CD4-positive, alpha-beta T cell treated with Interleukin-4 for 1 hour (primary cell): ENCODE measurements at places on chromosomes 5 and 9.
A peak's percentile ranks its signal among the peaks of the same experiment; 100 is the strongest.

- DNase-seq = no peak
Observed at GRCh38 chr5:107806705-107807104, 136.0 kb upstream of the EFNA5 start.

DNA sequence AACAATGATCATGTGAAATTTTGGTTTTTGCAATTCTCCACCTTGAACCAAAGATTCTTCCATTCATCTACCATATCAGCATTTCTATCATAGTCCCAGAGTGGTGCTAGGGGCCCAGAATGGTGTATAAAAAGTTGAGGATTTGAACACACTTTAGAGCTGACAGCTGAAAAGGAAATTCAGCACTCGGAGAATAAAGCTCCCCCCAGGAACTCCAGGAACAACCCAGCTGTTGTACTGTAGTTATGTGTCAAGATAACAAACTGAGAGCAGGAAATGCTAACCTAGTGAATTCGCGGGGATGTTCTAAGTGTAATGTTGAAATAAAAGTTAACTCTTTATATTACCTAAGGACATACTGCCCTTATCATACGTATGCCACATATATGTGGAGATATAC is 216.7 kb downstream of the NFIB start:
- DNase-seq = no peak

DNA sequence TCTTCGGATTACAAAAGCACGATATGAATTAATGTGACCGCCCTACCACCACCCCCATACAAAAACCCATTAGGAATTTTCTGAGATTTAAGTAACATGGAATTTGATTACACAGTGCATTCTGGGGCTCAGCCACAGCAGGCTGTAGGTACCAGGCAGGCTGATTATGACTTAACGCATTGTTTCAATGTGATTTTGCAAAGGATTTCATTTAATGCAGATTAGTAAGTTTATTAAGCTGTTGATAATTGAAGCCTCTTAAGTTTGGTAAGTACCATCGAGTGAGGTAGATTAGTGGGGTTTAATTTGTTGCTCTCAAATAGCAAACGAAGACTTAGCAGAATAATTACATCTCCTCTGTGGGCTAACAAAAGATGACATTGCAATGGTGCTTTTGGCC is 240.1 kb downstream of the TRPM3 start:
- DNase-seq = no peak

DNA sequence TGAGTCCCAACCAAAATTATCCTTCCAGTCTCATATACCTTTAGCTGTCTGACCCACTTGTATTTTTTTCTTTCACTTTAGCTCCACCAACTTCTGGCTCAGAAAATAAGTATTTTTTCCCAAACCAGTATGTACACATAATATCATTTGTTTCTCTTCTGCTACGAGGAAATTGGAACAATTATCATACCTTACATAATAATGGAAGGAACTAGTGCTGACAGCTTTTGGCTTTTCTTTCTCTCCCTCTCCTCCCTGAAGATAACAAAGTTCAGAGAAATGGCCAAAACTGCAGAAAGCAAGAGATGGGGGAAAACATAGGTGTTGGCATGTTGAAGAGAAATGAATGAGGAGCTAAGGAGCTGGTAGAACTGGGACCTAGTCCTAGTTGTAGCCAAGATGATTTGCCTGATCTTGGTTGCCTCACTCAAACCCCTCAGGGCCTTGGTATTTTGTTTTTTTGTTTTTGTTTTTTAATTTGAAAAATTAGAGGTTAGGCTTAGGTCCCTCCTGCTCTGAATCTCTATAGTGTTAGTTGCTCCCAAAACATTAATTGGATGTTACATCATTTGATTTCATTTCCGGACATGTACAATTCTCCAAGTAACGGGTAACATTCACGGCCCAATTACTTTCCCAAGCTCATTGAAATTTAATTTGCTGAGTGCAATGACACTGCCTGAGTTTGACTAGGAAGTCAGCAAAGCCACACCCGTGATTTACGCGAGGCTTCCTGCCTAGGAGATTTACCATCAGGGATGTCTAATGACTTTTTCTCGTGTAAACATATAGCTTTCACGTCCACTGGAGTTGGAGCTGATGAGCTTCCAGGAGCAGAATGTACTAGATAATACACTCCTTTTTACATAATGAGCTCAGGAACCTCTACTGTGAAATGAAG is 291.6 kb downstream of the TLE1 start:
- no peak for DNase-seq

DNA sequence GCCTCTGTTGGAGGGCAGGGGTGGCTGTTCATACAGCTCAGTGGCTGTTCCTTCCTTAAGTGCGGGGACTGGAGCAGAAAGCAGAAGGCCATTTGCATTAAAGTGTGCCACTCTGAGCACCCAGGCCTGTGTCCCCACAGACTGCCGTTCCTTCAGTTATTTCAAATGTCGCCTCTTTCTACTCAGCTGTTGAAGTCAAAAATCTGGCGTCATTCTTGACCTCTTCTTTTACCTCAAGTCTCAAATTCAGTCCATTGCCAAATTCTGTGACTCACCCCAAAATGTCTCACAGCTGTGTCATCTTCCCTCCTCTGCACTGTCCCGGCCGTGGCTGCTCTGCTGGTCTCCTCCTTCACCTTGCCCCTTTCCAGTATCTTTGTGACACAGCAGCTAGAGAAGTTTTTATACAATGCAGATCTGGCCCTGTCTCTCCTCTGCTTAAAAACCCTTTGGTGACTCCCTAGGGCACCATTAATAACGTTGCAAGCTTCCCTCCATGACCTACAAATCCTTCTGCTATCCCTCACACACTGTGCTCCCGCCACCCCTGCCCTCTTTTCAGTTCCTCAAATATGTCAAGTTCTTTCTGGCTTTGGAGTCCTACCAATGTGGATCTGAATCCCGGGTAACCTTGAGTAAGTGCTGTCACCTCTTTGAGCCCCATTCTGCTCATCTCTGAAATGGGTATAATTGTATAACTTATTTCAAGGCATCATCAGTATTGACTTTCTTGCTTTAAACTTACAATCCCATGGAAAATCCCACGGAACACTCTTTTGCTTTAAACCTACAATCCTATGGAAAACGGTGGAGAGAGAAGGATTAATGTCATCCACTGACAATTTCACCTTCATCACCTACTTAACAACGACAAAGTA is 98.3 kb upstream of the BOD1 start:
- no peak for DNase-seq

DNA sequence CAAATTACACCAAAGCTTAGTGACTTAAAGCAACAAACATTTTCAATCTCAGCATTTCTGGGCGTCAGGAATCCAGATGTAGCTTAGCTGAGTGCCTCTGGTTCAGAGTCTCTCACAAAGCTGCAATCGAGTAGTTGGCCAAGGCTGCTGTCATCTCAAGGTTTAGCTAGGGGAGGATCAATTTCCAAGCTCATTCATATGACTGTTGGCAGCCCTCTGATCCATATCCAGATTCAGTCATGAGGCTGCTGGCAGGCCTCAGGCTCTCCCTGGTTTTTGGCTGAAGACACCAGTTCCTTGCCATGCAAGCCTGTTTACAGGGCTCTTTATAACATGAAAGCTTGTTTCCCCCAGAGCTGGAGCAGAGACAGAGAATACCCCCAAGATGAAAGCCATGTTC is 419.5 kb upstream of the TLE4 start:
- no peak for DNase-seq

DNA sequence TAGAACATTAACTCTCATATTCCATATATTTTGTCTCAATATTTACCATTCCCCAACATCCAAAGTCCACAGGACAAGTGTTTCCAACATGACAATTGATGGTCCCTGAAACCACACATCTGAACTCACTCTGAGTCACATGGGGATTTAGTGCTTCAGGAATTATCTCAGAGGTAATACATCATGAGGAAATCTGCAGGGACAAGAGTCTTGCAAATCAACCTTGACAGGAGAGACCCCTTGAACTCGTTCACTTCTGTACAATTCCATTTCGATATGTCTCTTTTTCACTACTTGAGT is 119.7 kb upstream of the ABCA1 start:
- no peak for DNase-seq

DNA sequence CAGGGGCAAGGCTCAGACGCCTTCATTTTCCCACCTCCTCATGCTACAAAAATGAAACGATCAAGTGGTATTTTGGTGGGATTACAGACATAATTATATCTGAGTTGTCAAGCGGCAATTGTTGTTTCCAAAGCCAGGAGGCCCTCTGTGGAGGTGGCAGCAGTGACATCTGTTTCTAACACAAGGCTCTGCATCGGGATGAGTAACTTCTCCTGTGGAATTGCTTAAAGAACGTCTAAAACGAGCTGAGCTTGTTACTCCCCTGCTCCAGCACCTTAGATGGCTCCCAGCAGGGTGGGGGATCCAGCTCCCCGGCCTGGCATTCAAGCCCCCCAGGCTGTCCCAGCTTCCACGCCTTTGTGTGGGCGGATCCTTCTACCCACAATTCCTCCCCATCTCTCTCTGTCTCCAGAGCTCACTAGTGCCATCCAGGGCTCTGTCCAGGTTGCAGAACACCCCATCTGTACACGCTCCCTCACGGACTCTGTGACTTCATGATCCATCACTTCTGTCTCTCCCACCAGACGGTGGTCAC is 36.8 kb downstream of the DAB2IP start:
- no peak for DNase-seq

DNA sequence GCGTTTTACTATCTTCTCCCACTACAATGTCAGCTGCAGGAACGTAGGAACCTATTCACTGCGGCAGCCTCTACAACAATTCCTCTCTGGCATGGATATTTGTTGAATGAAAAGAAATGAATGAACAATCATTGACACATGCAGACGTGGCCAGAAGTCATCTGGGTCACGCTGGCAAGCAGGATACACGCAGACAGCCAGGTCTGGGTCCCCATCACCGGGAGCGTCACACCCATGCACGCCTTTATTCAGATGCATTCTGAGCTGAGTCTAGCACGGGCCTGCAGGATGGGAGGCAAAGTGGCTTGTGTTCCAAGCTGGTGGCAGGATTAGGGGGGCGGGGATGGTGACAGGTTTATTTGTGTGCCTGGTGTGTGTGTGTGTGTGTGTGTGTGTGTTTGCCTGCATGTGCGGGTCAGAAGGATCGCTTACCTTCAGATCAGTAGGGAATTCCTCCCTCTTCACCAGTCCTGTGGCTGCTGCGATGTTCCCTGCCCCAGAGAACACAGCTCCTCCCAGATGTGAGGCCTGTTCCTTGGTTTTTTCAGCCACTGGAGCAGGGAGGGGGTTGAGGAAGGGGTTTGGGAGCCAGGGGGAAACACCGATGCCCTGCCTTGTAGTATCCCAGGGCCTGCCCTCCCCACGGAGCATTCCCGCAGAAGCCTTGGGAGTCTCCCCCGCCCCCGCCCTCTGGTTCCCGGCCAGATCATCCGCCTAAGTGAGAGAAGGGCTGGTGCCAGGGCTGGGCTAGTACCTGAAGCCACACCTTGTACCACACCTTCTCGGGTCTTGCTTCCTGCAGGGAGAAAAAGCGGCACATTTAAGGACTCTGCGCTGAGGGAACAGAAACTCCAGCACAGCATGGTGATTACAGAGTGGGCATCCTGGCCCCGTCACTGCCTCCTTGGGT is 4.1 kb downstream of the SNCB start:
- DNase-seq = no peak

- no peak for DNase-seq
Observed at GRCh38 chr5:42494414-42494813, 71.2 kb downstream of the GHR start.

DNA sequence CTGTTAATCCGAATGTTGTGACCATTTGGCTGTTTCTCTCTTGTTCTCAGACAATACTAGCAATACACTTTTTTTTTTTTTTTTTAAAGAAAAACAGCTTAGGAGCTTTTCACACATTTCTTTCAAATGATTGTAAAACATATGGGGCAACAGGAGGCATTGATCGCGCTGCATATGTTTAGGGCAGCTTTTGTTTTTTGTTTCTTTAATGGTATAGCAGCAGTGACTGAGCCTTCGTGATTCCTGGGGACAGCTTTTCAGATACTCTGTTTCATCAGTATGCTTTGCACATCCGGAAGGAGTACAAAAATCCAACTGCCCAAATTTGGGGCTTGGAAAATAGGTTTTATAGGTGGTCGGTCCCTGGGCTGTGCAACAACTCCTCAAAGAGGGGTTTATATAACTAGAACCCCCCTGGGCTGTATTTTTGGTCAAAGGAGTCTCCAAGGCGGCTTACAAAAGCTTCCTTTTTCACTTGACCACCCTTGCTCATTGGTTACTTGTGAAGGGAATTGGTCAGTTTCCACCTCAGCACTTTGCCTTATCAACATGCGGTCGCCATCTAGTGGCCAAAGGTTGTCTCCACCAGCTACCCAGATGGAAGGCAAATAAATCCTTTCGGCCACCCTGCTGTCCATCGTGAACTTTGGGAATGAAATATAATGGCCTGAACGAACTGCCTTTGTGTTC is 91.8 kb downstream of the PDE6A start:
- peak; percentile 45 for DNase-seq

DNA sequence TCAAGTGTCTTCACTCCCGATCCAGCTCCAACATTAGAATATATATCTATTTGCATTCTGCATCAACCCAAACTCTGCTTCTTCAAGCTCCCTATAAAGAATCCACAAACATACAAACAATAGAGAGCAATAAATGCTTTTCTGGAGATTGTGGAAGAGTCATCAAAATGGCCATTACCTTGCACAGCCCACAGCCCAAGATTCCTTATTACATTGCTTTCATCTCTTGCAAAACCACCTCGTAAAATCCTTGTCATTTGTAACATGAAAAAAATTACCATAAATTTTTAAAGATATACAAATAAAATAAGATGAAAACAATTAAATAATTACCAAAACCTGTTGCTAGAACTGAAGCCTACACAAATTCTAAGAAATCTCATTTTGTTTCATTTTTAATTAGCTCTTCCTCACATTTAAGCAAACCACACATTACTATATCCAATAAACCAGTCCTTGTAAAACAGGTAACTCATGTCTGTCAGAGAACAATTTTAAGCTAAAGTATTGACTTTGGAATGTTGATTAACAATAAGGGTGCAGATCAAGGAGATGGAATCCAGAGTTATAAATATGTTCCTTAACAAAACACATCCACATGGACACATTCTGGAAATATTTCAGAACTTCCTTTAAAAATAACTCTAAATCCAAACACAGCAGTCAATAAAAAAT is 7.1 kb downstream of the SPINK9 start:
- DNase-seq = no peak

DNA sequence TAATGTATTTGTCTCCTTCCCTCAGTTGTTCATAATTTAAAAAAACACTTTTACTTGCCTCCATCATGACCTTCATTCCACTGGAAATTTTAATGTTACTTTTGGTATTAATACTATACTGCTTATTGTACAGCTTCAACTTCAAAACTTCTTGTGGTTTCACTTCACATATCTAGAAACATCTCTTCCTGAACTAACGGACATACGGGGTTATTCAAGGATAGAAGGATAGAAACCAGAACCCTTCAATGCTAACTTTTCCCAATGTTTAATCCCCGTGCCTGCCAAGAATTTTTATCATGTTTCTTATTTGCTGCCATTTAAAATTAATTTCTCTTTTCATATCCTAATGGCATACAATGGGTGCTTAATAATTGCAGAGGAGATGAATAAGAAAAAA is 36.3 kb upstream of the SETD9 start:
- no peak for DNase-seq

GRCh38 chr9:68508547-68508946 is 32.1 kb downstream of the TMEM252 start:
- no peak for DNase-seq
